ENCODE measurements at places on chromosomes 3 and 15.

DNA sequence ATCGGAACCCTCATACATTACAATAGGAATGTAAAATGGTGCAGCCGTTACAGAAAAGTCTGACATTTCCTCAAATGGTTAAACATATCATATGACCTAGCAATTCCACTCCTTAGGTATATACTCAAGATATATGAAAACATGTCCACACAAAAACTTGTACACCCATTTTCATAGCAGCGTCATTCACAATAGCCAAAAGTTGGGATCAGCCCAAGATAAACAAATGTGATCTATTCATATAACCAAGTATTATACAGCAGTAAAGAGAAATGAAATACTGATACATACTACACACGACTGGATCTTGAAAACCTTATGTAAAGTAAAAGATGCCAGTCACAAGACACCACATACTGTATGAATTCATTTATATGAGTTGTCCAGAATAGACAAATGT is 102.4 kb downstream of the MSL2 start:
- no peak for DNase-seq

- DNase-seq, result no peak
Measured at GRCh38 chr3:168085491-168086119, 10.1 kb downstream of the GOLIM4 start.

DNA sequence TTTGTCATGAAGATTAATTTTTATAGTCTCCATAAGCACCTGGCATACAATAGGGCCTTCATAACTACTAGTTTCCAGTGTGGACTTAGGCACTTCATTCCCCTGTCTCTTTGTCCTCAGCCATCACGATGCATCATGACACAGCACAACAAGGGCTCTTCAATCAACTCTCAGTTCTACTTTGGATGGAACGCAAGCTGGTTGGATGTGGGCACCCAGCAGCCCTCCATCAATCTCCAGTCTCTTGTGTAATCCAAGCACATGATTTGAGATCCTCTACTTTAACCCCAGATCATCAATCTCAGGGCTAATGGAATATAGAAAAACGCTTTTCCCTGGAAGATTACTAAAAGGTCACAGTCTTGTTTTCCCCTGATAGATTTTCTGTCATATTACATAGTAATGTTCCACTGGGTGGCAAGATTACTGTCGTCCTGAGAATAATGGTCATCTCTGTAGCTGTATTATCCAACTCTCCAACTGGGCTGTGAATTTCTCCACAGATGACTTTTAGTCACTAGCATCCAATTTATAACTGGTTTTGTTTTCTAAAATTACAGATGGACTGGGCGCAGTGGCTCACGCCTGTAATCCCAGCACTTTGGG is 22.9 kb upstream of the CHRNA7 start:
- DNase-seq, result no peak

GRCh38 chr3:64992530-64993285 is 304.9 kb upstream of the ADAMTS9 start:
- no peak for DNase-seq

GRCh38 chr15:44788748-44789147 is 52.4 kb downstream of the TRIM69 start:
- peak; percentile 23 for DNase-seq

DNA sequence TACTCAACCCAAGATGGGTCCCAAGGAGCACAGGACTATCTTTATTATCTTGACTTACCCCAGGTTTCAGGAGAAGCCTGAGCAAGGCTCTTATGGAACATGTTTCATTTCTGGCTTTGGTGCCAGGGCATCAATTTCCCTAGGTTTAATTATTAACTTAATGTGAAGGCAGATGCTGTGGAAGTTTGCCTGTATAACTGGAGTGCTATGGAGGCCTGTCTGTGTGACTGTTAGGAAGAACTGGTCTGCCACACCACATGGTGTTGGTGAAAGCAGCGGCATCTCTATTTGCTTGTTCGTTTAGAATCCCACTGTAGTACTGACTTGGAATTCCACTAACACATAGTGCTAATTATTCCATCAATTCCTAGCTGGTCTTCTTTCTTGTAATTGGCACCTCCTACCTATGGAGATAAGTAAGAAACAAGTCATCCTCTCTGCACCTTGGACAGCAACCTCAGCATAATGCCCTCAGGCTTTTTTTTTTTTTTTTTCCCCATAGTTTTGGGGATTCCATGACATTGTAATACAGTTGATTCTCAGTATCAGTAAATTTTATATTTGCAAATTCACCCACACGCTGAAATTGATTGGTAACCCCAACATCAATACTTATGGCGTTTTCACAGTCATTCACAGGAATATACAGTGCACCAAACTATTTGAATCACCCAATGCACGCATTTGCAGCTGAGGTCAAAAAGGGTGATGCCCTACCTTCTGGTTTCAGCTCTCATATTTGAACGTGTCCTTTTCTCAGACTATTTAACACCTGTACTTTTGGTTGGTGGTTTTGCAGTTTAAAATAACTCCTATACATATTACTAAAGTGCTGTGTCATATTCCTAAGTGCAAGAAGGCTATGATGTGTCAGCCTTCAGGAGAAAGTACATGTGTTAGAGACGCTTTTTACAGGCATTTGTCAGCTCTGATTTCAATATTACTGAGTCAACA is 772.8 kb upstream of the LMCD1 start:
- no peak for DNase-seq

- no peak for DNase-seq
Measured at GRCh38 chr3:44058868-44059203, 182.8 kb upstream of the TOPAZ1 start.

DNA sequence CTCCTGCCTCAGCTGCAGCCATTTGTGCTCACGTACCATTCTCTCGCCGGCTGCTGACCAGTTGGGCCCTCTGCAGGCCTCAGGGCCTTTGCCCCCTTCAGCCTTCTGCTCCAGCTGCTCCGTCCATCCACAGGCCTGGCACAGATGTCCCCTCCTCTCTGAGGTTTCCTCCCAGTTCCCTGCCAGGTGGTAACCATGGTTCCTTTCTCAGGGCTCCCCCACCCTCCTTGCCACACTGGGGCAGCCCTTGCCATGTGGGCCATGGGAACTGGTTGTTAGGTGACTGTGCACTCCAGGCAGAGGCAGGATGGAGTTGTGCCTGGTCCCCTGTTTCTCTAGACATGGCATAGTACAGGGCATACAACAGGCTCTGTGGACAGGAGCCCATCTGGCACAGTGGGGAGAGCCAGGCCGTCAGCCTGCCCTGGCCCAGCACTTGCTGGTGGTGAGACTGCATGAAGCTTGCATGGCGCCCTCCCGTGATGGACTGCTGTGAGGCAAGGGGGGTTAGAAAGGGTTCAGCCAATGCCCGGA is 148.9 kb downstream of the DNAJB8 start:
- DNase-seq, result peak; percentile 7

DNA sequence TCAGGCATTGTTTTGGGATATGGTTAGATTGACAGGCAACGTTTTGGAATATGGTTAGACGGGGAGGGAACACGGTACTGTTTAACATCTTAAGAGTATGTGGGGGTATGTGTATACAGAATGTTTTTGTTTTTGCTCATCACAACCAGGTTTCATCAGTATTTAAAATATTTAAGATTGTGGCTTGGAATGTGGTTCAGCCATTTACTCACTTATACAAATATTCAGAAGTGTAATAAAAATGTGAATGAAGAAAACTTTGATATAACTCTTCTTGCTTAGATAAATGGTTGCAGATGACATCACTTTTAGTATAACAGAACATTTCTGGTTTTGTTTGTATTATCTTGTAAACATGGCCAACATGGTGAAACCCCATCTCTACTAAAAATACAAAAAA is 3.9 kb upstream of the PAK2 start:
- DNase-seq, result no peak

GRCh38 chr3:152587861-152588260 is 247.1 kb upstream of the P2RY1 start:
- DNase-seq, result no peak

- DNase-seq, result no peak
Measured at GRCh38 chr15:28943611-28944230, 57.9 kb downstream of the APBA2 start.

- DNase-seq, result no peak
Measured at GRCh38 chr3:178498871-178499270, 37.4 kb upstream of the KCNMB2 start.

- no peak for DNase-seq
Measured at GRCh38 chr15:77867266-77868047, 210.1 kb downstream of the TBC1D2B start.

DNA sequence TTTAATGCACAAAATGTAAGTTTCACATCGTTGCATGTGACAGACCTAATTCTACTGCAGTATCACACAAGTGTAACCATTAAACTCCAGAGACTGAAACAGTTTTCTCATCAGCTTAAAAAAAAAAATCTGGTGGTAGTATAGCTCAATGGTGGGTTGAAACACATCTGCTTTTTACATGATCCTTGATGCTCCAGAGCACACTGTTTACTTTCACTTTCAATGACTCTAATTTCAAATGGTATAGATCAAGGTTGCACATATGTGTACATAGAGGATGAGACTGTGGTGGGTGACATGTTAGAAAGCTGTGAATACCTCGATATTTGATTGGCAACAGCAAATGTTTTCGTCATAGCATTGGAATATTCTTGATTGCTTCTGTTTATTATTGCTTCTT is 22.4 kb downstream of the MCTP2 start:
- no peak for DNase-seq

GRCh38 chr3:69020857-69021256 is 7.4 kb upstream of the EOGT start:
- no peak for DNase-seq
